CD4-positive, alpha-beta T cell treated with Interleukin-21 for 1 hour (primary cell): ENCODE measurements at places on chromosomes 13 and 19.

DNA sequence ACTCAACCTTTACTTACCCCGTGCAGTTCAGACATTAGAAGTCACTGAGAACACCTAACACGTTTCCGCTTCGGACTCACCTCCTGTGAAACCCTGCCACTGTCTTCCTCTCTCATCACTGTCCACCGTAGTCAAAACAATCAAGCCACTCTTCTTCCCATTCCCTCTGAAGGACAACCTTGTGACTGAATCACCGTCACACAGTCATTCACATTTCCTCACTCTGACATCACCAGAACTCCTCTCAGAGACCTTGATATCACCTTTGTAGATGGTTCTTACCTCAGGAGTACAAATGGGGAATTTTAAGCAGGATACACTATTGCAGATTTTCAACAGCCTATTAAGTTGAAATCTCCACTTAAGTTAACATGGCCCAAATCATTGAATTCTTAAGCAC lies 1.3 kb upstream of the KBTBD6 start:
- no peak for DNase-seq

- no peak for DNase-seq
These were observed 54.4 kb downstream of the ERCC5 start for GRCh38 chr13:102900193-102900608.

- DNase-seq: peak; percentile 57
These were observed 15.0 kb upstream of the DHRS12 start for GRCh38 chr13:51818781-51819511.

- DNase-seq: no peak
These were observed 44.4 kb downstream of the COMP start for GRCh38 chr19:18746401-18747325.

GRCh38 chr19:14768001-14768400 lies 10.4 kb downstream of the ADGRE2 start:
- DNase-seq: no peak

DNA sequence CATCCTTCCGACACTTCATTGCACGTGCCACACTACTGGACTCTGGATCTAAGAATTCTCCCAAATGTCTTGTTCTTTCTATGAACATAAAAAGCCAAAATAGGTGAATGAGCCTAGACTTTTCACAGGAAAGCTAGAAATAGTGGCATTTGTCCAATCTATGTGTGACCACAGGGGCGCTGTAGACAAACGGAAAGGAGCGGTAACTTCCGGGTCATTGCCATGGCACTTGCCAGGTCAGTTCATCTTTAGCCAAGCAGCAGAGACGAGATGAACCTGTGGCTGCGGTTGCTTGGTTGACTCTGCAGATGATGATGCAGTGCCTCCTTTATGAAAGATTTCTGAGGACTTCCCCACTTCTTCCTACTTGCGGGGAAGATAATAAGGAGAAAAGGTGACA lies 65.6 kb downstream of the ADGRE1 start:
- no peak for DNase-seq

DNA sequence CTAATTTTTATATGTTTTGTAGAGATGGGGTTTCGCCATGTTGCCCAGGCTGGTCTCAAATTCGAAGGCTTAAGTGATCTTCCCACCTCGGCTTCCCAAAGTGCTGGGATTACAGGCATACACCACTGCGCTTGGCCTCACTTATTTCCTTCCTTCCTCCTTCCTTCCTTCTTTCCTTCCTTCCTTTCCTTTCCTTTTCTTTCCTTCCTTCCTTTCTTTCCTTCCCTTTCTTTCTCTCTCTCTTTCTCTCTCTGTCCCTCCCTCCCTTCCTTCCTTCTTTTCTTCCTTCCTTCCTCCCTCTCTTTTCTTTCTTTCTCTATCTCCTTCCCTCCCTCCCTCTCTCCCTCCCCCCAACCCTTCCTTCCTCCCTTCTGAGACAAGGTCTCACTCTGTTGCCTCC lies 36.8 kb downstream of the TRPM4 start:
- no peak for DNase-seq

DNA sequence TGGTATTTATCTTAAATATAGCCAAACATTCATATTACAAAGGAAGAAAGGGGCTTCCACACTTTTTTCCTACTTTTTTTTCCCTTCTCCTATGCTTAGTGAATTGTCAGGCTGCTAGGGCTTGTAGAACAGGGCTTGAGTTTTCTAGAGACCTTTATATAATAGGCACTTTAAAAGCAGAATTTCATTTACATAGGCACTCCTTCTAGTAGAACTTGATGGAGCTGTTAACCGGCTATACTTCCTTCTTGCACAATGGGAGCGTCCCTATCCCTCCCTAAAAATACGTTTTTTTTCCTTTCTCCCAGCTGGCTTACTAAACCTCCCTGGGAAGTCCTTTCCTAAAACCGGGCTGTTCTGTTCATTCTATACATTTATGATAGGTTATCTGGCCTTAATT lies 1.1 kb downstream of the TRIM13 start:
- no peak for DNase-seq

DNA sequence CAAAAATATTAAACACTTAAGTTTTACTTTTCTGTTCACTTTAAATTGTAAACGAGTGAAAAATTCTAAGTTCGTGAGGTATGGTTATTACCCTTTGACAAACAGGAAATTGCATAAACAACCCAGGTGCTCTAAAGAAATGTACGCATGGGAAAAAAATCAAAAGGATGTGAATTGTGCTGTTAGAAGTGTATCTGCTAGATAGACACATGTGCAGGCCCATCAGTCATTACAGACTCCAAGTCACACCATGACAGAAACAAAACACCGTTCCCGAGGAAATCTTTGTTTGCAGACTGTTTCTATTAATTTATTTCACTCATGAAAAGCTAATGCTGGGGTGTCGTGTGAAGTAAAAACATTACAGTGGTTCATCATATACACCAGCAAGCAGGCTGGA lies 17.0 kb upstream of the DOCK9 start:
- DNase-seq: peak; percentile 59

DNA sequence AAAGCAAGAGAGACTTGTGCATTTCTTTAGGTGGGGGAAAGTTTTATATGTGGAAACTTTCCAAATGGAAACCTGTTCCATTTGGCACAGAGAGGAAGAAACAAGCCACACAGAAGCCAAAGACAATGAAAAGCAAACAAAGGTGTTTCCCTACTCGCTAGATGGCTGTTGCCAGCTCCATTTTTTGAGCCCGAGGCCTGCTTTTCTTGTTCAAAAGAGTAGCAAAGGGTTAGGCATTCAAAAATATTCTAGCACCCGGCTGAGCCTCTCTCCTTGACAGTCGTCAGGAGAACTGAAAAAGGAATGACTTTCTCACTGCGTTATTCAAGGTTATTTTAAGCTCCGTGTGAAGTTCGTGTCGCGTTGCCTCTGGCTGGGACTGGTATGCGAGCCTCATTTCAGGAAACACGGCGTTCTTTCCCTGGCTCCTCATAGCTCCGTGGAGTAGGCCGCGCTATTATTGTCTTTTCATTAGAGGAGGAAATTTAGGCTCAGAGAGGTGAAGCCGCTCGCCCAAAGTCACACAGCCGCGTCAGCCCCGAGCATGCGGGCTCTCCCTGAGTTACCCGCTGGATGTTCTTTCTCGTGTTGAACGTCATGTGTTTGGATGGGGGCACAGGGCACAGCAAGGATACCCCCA lies 7.6 kb downstream of the TRPM4 start:
- DNase-seq: no peak

- no peak for DNase-seq
These were observed 44.6 kb upstream of the HNRNPA1L2 start for GRCh38 chr13:52597676-52598075.

- DNase-seq: no peak
These were observed 275.1 kb downstream of the SHISA2 start for GRCh38 chr13:25776722-25777121.

DNA sequence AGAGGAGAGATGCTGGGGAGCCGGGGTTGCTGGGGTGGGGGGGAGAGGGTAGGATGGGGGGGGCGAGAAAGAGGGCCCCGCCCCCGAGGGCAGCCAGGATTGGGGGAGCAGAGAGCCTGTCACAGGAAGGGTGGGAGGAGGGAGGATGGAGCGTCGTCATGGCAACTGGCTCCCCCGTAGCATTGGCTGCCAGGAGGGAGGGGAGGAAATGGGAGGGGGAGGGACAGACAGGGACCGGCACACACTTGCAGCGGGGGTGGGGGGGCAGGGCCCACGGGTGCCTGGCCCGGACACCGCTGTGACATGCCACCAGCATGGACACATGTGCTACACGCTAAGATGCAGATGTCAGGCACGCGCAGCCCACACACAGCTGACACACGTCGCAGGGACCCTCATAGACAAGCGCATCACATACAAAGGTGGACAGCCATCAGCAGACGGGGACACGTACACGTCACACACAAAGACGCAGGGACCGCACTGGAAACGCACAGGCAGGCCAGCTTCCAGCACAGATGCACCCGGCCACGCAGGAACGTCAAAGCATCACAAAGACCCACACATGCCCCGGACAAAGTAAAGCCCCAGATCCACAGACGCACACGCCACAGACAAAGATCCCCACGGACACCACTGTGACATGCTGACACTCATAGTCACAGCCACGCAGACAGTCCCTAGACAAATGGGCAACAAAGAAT lies at the start of gene LMTK3:
Gene LMTK3 (minus strand): TSS at position 36 of the 704 bp plus-strand sequence. CDS start 259 bp downstream, outside the sequence.
- peak; percentile 93 for DNase-seq

DNA sequence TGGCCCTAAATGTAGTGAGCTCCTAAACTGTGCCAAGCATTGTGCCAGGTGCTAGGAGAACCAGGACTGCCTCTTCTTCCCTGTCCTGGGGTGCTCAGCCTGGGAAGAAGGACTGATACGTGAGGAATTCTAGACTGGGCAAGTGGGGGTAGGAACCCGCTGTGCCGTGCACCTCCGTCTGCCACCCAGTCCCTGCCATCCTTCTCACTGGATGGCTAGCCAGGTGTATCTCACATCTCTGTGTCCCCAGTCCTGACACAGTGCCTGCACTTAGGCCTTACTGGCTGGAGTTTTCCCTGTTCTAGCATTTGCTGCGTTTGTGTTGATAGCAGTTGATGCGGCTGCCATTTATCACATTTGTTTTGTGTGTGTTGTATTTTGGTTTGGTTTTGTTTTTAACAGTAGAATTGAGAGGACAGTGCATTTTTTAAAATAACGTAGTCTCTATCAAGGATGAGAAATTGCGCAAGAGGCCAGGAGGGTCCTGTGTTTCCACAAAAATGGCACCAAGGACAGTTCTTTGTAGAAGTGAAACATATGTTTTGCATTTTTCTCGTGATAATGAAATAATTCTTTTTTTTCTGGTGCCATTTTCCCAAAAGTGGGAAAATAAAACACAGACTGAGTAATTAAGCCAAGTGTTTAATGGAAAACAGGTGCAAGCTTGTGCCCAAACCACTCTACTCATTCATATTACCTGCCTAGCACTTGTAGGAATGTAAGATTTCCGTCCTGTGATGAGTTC lies 4.7 kb upstream of the GPR183 start:
- no peak for DNase-seq

- no peak for DNase-seq
These were observed 2172.2 kb downstream of the PCDH9 start for GRCh38 chr13:65057986-65058385.

DNA sequence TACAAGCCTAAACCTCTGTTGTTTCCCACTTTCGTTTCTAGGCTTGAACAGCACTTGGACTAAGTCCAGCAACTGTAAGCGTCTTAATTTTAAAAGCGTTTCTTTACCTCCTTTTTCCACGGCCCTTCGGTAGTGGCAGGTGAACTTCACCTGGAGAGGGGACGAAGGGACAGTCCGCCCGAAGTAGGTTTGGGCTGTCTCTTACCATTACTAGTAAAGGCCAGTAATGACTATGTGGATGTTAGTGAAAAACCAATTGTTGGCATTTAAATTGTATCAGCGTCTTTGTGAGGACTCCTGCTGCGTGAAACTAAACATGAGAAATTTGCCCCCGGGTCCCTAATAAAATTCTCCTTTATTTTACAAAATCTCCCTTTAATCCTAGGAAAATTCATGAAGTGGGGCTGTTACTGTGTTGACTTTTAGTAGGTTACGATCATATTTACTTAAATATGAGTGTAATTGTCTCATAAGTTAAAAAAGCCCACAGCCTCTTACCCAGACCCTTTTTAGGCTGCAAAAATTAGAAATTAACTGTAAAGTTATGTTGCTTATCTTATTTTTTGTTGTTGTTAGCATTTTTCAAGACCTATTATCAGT lies 983 bp downstream of the ITM2B start:
- no peak for DNase-seq

- DNase-seq: no peak
These were observed 1286.9 kb upstream of the PCDH20 start for GRCh38 chr13:62702502-62702901.

DNA sequence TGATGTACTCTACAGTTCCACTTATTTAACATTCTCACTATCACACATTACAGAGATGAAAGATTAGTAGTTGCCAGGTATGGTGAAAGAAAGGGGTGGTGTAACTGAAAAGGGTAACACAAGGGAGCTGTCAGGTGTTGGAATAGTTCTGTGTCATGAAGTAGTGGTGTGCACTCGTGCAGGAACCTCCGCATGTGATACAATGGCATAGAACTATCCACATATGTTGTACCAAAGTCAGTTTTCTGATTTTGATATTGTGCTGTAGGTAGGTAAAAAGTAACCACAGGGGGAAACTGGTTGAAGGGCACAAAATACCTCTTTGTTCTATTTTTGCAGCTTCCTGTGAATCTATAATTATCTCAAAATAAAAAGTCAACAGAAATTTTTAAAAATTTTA lies 24.4 kb upstream of the RPL21 start:
- no peak for DNase-seq

DNA sequence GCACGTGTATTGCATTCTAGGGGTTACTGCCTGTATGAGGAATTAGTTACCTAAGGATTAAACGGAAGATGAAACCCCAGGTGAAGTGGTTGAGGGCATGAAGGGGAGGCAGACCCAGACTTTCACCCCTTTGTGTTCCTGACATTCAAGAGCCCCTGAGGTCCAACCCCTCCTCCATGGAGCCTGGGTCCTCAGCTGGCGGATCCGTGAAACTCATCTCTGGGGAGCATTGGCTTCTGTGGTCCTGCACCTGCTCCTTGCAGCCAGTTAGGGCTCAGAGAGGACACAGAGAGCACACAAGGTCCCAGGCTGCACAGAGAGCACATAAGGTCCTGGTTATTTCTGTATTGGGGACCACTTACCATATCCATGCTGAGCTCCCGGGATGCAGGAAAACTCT lies 7.0 kb upstream of the LILRA1 start:
- DNase-seq: no peak

DNA sequence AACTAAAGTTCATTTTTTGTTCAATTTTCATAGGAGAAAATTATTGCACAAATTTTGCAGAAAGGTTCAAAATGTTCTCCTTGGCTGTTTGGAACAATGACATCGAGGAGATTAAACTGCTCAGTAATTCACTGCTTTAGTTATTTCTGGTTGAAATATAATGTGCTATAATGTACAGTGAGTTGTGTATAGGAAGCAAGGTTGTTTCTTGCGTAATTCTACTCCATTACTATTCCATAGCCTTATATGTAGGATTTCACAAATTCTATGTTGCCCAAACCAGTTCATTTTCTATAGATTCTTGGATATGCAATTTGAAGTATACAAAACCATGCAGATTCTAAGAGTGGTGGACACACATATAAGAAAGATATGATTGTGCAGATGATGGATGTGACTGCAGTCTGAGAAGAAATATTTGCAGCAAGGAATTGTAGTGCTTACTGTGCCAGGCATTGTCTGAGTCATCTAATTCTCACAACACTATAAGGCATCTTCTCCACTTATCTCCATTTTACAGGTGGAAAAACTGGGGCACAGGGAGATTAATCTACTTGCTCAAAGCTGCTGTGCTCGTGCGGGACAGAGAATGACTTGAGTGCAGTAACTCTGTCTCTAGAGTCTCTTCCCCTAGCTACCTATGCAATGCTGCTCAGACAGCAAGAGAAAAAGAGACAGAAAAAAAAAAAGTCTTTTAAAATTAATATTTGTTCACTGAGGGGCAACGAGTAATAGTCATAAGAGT lies 515.5 kb downstream of the MYO16 start:
- no peak for DNase-seq
